Vagina (tissue), 2 donors: ENCODE measurements at places on chromosomes 11 and 22. TPM values are rescaled to one million over a fixed set of nuclear protein-coding genes. Genes with fewer than 3 reads are reported as not detected.

ALKBH3 gene
- 33.4 TPM for total RNA-seq

AIFM3 gene
- not detected for total RNA-seq

MS4A12 gene
- total RNA-seq: not detected

GRCh38 chr11:2190657-2191471 lies 19.2 kb upstream of the TH start:
- no peaks in the 10 kb centered on the region for H3K4me1 ChIP-seq

- H3K4me1 ChIP-seq: peaks cover 8% of the 10 kb centered on the region
- H3K27ac ChIP-seq: no peak overlapping the region
- no peak for DNase-seq
These were observed 5.9 kb upstream of the MARK2 start for GRCh38 chr11:63833048-63833447.

DNA sequence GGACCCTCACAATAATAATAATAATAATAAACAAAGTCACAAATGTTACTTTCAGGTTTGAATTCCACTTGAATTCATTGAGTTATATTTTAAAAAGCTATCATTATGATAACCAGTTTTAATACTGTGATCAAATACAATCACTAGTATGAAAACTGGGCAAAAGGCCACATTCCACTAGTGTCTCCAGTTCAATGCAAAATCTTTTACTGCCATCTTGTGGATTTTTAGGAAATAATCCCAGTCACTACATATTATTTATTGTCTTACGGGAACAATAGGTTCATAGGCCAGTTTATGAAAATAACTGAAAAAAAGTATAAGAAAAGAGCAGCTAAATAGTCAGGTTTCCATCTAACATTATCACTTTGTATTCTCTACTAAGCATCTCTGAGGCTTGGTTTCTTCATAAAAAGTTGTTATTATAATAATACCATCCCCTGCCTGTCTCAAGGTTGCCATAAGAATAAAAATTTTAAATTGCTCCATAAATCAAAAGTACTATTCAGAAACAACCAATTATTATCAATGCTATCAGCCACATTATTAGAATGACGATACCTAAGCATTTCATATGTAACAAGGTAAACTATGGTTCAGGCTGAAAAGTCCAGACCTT lies 533.9 kb upstream of the CCDC90B start:
- no peak for DNase-seq
- no peaks in the 10 kb centered on the region for H3K36me3 ChIP-seq
- no peak overlapping the region for H3K27ac ChIP-seq

- H3K4me3 ChIP-seq: no peak overlapping the region
- no peak overlapping the region for H3K27ac ChIP-seq
- no peaks in the 10 kb centered on the region for H3K27me3 ChIP-seq
- DNase-seq: no peak
These were observed 252.3 kb downstream of the TBC1D22A start for GRCh38 chr22:47014636-47015345.

DNA sequence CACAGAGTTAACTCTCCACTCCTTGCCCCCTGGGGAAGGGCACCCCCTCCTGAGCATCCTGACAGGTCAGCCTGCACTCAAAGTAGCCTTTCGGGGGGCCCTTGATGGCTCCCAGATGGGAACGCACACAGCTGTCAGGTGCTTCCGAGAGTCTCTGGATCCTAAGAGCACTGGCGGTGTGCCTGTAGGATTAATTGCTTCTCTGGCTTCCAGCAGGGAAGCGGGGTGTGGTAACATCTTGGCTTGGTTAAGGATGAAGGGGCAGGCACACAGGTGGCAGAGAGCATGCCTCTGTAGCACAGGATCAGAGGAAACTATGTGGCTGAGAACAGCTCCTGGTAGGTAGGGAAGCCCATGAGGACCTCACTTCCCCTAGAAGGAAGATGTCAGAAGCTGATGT lies 199.8 kb downstream of the MIAT start:
- H3K4me1 ChIP-seq: no peaks in the 10 kb centered on the region
- DNase-seq: no peak
- H3K27ac ChIP-seq: no peak overlapping the region
- no peak overlapping the region for H3K4me3 ChIP-seq
- H3K36me3 ChIP-seq: no peaks in the 10 kb centered on the region
- no peaks in the 10 kb centered on the region for H3K27me3 ChIP-seq

DNA sequence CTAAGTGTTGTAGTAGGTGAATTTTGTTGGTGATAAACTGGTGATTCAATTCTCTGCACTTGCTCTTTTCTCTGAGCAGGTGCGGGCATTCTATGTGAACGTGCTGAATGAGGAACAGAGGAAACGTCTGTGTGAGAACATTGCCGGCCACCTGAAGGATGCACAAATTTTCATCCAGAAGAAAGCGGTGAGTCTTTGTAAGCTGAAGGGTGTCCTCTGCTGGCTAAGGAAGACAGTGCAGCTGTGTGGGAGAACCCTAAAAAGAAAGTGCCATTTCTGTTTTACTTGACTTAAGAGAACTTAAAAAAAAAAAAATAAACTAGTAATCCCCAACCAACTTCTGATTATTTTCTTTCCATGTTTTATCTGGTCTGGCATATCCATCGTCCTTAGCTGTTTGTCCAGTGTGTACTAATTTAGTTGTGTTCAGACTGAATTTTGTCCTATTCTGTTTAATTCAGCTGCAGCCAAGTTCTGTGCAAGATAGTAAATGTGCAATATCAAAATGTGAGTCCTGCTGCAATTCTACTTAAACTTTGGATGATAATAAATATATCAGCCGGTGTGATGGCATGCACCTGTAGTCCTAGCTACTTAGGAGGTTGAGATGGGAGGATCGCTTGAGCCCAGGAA lies 29.6 kb downstream of the CAT start:
- H3K27ac ChIP-seq: no peak overlapping the region
- H3K4me3 ChIP-seq: no peak overlapping the region
- H3K27me3 ChIP-seq: no peaks in the 10 kb centered on the region
- H3K4me1 ChIP-seq: no peaks in the 10 kb centered on the region
- peaks cover 83% of the 10 kb centered on the region for H3K36me3 ChIP-seq
- DNase-seq: no peak

- H3K4me1 ChIP-seq: peaks cover 9% of the 10 kb centered on the region
- DNase-seq: no peak
- H3K27ac ChIP-seq: no peak overlapping the region
- H3K4me3 ChIP-seq: no peak overlapping the region
- H3K36me3 ChIP-seq: no peaks in the 10 kb centered on the region
- no peaks in the 10 kb centered on the region for H3K27me3 ChIP-seq
These were observed 337.2 kb upstream of the DDI1 start for GRCh38 chr11:103699216-103699615.

GRCh38 chr11:92595052-92595451 lies 370.4 kb downstream of the FAT3 start:
- H3K27ac ChIP-seq: no peak overlapping the region
- H3K27me3 ChIP-seq: no peaks in the 10 kb centered on the region
- no peak overlapping the region for H3K4me3 ChIP-seq
- no peaks in the 10 kb centered on the region for H3K36me3 ChIP-seq
